Adrenal gland (tissue), 19 donors: ENCODE measurements at places on chromosomes 4 and X. TPM values are rescaled to one million over a fixed set of nuclear protein-coding genes. Genes with fewer than 3 reads are reported as not detected.

DNA sequence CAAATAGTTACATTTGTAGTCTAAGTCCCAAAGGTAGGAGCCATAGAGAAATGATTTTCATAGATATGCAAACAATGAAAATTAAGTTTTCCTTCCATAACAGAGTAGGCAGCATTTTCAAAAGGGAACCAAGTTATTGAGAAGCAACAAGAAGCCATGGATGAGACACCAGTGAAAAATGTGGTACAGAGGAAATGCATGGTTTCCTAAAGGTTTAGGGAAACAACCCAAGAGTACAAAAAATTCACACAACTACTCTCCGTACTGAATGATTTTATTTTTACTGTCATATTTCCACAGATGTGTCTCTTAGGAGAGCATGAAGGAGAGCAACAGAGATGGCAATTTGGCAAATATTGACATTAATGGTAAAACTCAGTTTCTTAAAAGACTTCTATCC is 1408.9 kb upstream of the PCDH7 start:
- no peak for DNase-seq

GRCh38 chrX:109384699-109385098 is 97.2 kb downstream of the GUCY2F start:
- no peak for DNase-seq

FAM184B gene
- not detected for total RNA-seq

NEIL3 gene
- total RNA-seq: 3.3 TPM

FGF5 gene
- not detected for total RNA-seq

GAGE12H gene
- not detected for total RNA-seq

GRCh38 chr4:152805071-152805650 is 25.4 kb downstream of the ARFIP1 start:
- no peak for DNase-seq

DNA sequence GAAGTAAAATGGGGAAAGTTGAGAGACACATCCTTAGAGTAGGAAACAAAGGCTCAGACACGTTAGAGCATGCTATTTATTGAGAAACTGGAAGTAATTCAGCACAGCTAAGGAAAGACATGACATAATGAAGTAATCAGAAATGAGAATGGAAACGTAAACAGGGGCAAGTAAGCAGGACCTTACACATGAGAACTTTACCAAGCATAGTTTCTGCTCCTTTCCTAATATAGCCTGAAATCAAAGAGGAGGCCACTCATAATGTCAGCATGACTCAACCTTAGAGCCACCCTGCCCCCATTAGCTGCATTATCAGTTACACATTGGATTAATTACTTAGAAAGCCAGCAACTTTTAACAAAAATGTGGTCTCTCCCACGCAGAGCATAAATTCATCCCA is 558.3 kb upstream of the GRIA3 start:
- DNase-seq: no peak

DNA sequence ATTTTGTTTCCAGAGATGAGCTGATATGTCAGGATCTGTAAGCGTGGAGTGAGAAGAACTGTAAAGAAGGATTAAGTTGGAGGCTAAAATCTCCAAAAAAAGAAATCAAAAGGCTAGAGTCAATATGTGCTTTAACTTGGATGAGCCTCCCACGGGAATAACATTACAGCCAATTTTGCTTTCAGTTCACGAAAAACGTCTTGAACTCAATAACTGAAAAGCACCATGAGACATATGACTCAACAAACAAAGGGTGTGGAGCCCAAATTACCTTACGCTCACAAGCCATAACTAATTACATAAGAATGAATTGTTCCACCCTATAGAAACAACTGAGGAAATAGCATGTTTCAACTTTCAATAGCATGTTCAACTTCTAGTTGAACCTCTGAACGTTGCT is 22.3 kb downstream of the TMPRSS11D start:
- DNase-seq: no peak

CORIN gene
- not detected for total RNA-seq

DNA sequence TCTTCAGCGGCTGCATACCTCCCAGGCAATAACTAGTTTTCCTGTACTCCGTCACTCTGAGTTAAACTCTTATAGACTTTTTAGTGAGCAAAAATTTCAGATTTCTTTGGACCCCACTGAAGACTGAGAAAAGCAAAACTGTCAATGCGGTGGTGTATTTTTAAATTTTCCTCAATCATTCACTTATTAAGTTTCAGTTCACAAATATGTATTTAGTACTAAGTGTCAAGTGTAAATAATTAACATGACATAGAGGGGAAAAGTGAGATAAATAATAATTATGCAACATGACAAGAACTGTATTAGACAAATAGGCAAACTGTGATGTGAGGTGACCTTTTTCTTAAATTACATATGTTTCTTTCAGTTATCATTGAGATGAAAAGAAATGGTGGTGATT is 124.4 kb downstream of the NAF1 start:
- no peak for DNase-seq

DNA sequence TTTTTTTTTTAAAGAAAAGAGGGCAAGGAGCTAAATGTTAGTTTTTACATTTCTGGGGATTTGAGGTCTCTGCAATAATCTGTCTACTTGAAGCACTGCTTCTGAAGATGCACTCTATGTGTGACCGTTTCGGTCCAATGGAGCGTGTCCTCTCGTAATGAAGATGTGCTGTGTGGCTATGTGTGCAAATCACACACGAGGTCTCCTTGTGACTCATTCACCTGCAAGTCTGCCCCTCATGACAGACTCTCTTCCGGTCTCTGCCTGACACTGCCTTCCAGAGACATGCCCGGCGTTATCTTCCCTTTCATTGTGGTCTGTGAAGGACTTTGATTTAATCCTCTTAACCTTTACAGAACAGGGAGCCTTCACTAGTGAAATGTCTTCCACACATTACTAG is 84.3 kb downstream of the TRAM1L1 start:
- no peak for DNase-seq

TNIP3 gene
- 0.54 TPM for total RNA-seq

GCNA gene
- 6.6 TPM for total RNA-seq

DNA sequence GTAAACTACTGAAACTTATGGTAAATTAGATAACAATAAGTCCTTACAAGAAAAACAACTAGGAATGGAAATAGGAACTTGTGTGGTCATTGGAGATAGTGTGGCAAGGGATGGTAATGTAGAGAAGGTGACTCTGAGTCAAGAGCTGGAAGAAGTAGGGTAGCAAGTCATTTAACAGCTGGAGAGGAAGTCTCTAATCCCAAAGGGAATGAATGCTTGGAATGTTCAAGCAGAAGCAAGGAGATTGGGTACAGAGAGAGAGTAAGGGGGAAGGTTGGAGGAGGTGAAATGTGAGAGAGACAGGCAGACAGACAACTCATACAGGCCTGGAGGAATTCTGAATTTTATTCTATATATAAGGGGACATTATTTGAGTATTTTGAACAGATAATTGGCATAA is 260.6 kb upstream of the MAD2L1 start:
- no peak for DNase-seq

GRCh38 chr4:139315221-139315675 is 13.0 kb upstream of the NDUFC1 start:
- peak; percentile 54 for DNase-seq

MBTPS2 gene
- 21.6 TPM for total RNA-seq

DNA sequence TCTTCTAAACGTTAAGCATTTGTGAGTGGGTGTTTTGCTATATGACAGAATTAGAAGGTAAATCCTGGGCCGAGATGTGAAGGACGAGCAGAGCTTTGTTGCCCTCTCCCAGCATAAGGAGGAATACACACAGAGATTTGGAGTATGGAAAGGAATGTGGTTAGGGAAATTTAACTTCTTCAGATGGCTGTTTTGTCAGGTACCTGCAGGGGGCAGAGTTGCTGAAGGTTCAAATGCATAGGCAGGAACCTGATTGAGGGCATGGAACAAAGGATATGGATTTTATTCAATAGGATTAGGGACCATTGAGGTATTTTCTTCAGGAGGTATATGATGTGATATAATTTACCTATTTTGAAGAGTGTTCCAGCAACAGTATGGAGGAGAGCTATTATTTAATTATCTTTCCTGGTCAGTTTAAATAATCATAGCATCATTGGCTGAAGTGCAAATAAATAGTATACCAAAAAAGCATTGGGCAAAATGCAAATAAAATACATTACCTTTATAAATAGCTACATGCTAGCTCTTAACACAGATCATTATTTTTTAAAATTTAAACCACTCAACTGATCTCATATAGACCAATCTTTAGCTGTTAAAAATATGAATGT is 143.6 kb downstream of the SLIT2 start:
- peak; percentile 64 for DNase-seq

TRIM61 gene
- 2.9 TPM for total RNA-seq

MAOB gene
- total RNA-seq: 86.5 TPM

DNA sequence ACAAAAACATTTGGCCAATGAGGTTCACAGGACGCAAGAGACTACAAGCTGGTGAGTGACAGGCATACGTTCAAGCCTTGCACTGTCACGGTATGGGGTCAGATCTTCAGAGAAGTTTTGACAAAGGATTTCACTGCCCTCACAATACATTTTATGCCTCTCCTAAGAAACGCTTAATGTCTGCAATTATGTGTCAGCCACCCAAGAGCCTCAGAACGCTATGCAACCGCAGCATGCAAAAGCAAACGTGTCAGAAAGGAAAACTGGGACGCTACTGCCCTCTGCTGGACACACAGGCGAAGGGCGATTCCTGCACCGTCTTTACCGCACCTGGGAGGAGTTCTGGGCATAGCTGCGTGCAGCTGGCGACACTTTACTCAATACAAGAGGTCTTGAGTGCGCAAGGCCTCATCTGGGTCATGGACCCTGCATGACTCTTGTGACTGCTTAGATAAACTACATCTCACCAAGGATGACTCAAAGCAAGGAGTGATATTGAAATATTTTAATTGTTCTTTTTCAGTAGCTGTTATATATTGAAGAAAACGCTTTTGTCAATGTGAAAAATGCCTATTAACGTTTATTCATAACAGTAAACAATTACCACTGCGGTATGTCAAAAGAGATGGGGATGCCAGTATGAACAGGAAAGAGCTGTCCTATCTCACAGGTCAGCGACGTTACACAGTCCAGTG is 147.6 kb upstream of the FRG1 start:
- DNase-seq: peak; percentile 88

XKRX gene
- total RNA-seq: 0.81 TPM

GRCh38 chrX:24380262-24381187 is 20.1 kb downstream of the SUPT20HL1 start:
- no peak for DNase-seq

DNA sequence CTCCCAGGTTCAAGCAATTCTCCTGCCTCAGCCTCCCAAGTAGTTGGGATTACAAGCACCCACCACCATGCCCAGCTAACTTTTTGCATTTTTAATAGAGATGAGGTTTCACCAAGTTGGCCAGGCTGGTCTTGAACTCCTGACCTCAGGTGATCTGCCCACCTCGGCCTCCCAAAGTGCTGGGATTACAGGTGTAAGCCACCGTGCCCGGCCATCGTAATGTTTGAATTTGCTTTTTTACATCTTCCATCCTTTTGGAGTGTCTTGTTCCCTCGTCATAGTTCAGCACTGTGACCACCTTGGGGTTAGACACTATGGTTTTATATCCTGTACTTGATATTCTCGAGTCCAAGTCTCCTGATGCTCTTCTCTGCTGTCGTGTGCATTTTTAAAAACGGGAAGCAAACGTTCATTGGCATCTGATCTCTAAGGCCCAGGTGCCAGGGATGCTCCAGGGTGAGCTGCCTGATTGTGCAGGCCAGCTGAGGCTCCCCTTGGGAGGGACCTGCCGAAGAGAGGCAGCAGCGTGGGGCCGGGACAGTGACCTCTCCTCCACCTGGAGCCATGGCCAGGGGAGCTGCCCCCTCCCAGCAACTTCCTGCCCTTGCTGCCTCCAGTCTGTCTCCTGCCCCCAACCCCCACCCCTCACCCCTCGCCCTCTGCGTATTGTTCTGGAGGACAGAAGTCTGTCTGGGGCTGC is 16.7 kb downstream of the DGKQ start:
- no peak for DNase-seq

MAGEA12 gene
- total RNA-seq: not detected

MAGED4 gene
- 5.2 TPM for total RNA-seq

GRCh38 chr4:3283483-3283882 is 9.3 kb upstream of the RGS12 start:
- DNase-seq: no peak

RPS6KA6 gene
- total RNA-seq: 5.7 TPM

- DNase-seq: no peak
Measured at GRCh38 chr4:176226736-176227135, 31.4 kb upstream of the SPATA4 start.

GRCh38 chr4:92234393-92235176 is 69.2 kb upstream of the GRID2 start:
- no peak for DNase-seq

DNA sequence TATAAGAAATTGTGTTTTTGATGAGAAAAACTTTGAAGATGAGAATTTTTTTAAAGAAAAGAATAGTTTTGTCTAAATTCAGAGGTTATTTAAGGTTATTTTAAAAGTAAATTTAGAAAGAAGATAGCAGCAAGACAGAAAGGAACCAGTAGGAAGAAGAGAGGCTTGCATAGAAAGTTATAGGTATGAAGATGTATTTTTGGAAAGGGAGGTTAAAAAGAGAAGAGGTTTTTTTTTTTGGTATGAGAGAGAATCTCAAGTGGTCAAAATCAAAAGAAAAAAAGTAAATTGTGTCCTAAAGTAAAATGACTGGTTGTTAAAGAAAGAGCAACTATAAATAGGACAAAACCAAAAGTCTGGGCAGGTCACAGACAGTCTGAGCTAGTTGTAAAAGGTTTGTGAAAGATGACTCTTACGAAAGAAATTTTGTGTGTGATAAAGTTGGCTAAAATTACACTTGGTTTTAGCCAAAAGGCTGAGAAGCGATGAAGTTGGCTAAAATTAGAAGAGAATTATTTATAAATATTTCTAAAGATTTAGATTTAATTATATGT is 16.4 kb upstream of the EIF4E start:
- no peak for DNase-seq

DNA sequence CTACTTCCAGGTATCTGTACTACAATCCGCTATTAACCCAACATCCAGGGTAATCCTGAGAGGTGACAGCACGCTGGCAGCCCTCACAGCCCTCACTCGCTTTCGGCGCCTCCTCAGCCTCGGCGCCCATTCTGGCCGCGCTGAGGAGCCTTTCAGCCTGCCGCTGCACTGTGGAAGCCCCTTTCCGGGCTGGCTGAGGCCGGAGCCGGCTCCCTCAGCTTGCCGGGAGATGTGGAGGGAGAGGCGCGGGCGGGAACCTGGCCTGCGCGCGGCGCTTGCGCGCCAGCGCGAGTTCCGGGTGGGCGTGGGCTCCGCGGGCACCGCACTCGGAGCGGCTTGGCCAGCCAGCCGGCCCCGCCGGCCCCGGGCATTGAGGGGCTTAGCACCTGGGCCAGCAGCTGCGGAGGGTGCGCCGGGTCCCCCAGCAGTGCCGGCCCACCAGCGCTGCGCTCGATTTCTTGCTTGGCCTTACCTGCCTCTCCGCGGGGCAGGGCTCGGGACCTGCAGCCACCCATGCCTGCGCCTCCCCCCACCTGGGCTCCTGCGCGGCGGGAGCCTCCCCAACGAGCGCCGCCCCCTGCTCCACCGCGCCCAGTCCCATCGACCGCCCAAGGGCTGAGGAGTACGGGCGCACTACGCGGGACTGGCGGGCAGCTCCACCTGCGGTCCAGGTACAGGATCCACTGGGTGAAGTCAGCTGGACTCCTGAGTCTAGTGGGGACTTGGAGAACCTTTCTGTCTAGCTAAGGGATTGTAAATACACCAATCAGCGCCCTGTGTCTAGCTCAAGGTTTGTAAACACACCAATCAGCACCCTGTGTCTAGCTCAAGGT is 87.3 kb downstream of the PRSS12 start:
- no peak for DNase-seq

PRSS12 gene
- total RNA-seq: not detected

ARHGAP36 gene
- total RNA-seq: 57.7 TPM
